NCI-H1694 (cell line): ENCODE measurements at places on chromosomes 11 and 22.

DNA sequence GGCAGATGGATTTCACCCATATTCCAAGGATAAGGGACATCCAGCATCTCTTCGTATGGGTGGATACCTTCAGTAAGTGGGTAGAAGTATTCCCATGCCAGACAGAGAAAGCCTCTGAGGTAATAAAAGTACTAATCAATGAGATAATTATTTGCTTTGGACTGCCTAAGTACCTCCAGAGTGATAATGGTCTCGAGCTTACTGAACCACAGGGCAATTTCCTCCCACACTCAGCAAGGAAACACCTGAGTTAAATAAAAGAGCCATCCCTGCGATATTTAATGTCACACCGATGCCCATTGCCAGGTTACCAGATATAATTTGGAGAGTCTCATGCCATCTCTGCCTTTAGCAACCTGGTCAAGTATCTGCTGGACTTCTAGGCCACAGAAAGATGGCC, 70.6 kb upstream of the MPEG1 start:
- no peak for DNase-seq

DNA sequence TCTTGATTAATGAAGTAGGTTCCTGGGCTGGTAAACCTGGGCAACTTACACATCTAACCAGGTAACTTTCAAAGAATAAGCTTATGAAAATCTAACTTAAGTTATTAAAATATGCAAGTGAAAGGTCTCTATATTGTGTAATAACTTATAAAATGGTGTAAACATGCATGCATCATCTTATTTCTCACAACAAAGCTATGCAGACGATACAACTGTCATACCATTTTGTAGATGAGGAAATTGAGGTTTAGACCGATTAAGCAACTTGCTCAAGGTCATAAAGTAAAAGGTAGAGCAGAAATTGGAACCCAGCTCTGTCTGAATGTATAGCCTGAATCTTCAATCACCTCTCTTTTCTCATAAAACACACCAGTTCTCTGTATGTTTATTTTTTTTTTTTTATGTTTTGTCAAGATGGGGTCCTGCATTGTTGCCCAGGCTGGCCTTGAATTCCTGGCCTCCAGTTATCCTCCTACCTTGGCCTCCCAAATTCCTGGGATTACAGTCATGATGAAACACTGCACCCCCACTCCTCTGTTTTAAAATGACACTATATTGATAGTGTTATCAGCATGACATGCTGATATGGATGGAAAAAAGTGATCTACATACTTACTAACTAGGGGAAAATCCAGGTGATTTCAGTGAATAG, 109.6 kb downstream of the SGSM3 start:
- no peak for DNase-seq

DNA sequence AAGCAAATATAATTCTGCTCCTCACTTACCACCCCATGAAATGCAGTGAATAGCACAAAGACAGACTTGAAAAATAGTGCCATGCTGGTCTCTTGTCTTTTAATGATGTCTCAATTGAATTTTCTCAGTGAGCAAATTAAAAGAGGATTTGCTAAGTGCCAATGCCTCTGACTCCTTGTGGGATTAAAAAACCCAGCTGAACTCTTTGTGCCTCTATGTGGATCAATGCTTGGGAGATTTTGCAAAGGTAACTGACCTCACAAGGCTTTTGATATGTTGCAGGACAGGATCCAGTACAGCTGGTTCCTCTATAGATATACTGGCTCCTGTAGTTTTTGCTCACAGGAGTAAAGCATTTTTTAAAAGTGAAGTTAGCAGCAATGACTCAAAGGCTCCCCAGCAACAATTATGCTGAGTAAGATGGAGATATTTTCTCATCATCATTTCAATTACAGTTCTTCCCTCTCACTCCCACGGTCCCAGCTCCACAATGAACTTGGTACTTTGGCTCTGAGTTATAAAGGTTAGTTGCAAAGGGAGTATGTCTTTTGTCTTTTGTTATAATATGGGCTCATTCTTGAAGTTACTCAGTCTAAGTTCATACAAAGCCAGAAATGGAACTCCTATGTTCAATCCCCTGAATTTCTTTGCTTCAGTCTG, 471.5 kb downstream of the LRRC4C start:
- no peak for DNase-seq

DNA sequence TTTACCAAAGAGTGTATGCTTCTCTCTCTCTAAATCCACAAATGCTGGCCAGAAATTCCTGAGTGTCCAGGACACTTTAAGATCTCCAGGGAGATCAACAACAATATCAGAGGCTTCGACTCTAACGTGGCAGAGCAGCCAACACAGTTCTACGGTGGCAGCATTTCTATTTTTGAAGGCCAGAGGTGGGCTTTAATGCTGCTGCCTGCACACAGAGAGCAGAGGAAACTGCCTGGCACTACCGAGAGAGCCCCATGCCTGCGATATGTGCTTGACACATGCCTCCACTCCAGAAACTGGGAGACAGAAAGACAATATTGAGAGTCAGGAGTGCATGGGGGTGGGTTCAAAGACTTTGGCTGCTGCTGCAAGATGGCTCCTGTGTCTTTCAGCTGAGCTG, 48.8 kb upstream of the GALNT18 start:
- no peak for DNase-seq

DNA sequence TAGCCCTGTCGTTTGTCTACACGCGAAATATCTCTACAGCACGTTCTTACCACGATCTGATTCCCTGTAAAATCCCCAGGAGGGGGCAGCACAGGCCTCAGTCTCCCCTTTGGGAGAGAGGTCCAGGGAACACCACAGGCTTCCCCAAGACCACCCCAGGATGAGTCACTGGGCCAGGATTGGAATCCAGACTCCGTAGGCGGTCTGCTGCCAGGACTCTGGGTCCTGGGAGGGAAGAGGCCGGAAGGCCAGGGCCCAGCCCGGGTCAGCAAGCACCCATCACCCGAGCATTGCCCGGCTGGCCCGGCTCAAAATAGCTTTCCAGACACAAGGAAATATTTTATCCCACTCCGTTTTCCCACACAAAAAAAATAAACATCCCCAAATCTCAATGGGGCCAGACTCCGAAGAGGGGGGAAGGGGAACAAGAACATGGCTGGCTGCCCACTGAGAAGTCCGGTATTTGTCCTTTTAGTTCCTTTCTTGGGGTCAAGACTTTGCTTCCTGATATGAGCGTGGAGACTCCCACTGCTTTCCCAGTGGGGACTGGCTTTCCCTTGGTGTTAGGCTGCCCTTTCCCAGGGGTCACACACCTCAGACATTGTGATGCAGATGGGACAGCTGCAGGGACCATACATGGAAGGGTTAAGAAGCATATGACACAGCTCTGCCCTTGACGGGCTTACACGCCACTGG, 91.3 kb downstream of the LRRC32 start:
- DNase-seq, result no peak

DNA sequence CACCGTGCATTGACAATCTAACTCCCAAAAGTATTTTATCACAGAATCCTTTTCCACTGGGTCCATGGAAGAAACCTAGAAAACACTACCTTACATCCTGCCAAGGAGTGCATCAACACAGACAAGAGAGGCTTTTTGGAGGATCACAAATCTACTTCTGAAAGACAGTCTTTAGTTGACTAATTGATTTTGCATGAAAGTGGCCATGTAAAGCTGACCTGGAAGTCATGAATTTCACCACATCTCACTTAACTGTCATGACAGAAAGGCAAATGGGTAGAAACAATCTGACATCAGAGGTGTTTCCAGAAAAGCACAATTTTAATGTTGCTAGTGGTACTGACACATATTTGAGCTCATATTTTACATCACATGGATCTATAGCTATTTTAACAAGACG, 101.6 kb downstream of the FAM76B start:
- DNase-seq, result no peak

- DNase-seq, result no peak
Observed at GRCh38 chr22:46976598-46976997, 214.1 kb downstream of the TBC1D22A start.

DNA sequence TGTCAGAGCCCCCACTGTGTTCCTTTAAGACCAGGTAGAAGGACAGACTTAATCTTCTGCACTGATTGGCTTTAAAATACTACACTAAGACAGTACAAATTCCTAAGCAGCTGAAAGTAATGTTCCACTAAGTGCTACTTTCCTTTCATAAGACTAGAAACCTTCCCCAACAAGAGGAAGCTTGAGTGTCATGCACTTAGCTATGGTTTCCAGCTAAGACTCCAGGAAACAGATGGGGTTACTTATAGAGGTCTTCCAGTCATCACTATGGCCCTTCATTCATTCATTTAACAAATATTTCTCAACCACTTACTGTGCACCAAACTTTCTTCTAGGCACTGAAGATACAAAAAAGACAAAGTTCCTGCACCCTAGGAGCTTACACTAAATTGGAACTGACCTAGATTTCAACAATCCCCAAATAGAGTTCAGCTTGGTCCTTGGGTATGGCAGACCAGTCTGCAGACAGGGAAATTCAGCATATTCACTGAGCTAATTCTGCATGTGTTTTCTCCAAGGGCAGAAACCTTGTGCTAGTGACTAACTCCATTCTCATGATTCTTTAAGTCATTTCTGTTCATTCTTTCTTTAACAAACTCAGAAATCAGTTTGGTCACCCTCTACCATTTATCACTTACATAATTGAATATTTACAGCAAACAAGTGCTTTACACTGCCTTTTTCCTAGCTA, 178.4 kb upstream of the MTNR1B start:
- no peak for DNase-seq

GRCh38 chr22:40182231-40182835, 4.6 kb downstream of the TNRC6B start:
- no peak for DNase-seq

DNA sequence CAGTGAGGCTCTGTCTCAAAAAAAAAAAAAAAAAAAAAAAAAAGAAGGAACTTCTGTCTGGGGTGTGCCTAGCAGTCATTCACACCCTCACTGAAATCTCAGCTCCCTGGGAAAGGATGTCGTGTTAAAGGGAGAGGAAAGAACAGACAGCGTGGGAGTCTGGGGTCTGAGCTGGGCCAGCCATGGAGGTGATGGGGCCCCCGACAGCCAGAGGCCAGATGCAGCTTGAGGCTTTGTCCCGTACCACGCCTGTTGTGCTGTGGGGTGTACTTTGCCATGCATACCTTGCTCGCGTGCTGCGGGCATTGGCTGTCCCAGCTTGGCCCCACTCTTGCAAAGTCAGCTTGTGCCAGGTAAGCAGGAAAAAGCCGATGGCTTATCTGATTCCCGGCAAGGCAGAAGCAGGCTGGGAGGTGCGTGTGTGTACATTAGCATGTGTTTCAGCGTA, 4.6 kb downstream of the SYT12 start:
- no peak for DNase-seq

- DNase-seq, result no peak
Observed at GRCh38 chr11:10500757-10501684, 40.0 kb downstream of the RNF141 start.

DNA sequence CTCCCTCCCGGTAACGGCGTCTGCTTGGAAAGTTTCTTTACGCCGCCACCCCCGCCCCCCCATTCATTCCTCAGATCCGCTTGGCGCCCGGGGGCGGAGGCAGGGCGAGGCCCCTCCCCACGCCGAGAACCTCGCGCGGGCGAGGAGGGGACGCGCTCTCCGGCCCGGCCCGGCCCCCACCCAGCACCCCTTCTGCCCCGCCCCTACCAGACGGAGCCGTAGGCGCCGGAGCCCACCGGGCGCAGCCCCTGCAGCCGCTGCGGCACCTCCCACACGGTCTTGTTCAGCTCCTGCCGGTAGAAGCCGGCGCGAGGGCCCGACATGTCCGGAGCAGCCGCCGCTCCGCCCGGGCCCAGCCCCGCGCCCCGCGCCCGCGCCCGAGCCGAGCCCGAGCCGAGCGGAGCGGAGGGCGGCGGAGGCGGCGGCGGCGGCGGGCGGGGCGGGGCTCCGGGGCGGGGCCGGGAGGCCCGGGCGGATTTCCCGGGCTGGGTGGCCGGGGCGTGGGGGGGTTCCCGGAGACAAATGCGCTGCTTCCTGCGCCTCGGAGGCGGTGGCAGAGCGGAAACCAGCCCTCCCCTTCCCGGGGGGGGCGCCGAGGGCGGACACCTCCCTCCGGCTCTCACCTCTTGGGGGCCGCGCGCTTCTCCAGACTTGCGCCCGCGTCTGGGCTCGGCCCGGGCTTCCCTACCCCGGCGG, at the start of gene MAPK11:
TSS of gene MAPK11 (minus strand) at position 411 of the 696 bp plus-strand sequence. CDS start at position 323, 88 bp downstream.
- DNase-seq, result peak; percentile 32

- DNase-seq, result no peak
Observed at GRCh38 chr11:69427906-69428880, 53.3 kb upstream of the LINC01488 start.

GRCh38 chr11:10608584-10608983, 40.1 kb upstream of the LYVE1 start:
- DNase-seq, result no peak

DNA sequence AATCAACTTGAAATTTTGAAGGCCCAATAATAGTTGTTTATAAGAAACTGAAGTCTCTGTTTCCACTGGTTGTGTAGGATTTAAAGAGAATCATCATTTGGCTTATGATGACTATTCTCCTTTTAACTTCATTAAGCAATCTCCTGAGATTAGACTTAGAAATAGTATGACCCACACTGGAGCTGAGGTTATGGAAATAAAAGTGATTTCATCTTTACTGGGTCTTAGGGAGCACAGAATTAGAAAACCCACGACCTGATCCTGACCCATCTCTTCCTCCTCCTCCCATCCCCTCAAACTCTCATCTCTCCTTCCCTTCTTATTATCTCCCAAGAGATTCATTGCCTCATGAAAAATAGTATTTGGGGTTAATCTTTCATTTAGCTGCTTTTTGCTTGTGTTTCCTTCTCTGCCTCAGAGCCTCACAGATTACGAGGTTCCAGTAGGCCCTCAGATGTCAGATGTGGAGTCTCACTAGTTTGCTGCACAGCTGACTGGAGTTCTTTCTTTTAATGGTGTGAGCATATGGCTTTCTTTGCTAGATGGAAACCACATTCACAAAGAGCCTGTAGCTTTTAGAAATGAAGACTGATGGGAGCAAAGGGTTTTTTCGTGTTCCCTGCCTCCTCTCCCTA, 85.0 kb downstream of the ALX4 start:
- DNase-seq, result no peak

DNA sequence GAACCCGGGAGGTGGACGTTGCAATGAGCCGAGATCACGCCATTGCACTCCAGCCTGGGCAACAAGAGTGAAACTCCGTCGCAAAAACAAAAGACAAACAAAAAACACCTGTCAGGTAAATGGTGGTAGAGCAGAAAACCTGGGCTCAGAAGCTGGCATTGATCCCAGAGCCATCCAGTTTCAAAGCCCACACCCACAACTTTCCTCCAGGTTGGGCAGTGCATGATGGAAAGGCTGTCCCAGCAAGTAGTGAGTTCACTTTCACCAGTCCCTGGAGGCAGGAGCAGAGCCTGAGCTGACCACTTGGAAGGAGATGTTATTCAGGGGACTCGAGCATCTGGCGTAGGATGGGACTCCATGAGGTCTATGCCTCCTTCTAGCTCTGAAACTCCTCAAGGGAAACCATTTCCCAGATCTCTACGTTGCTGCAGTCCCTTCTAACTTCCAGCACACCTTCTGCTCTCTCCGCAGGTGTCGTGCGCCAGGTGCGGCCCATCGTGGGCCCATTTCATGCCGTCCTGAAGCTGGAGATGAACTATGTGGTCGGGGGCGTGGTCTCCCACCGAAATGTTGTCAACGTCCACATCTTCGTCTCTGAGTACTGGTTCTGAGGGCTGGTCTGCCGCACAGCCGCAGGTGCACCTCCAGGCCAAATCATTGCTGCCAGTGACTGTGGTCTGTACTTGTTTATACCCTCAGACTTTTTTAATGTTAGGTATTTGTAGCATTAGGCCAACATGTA, 71.6 kb upstream of the ATXN10 start:
- DNase-seq, result no peak
